NCI-H526 treated with DMSO at 0.1 percent for 48 hours (cell line): ENCODE measurements at places on chromosomes 7 and 10.

DNA sequence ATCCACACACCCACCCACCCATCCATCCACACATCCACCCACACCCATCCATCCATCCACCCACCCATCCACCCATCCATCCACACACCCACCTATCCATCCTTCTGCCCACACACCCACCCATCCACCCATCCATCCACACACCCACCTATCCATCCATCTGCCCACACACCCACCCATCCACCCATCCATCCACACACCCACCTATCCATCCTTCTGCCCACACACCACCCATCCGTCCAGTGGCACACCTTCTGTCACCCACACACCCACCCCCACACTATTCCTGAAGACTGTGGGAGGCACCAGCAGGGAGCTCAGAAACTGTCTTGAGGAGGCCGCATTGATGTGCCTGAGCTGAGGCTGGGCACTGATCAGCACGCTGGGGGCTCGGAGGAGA, 9.1 kb downstream of the TECPR1 start:
- DNase-seq, result no peak

GRCh38 chr10:119896937-119897770, 4.6 kb downstream of the SEC23IP start:
- DNase-seq, result no peak

DNA sequence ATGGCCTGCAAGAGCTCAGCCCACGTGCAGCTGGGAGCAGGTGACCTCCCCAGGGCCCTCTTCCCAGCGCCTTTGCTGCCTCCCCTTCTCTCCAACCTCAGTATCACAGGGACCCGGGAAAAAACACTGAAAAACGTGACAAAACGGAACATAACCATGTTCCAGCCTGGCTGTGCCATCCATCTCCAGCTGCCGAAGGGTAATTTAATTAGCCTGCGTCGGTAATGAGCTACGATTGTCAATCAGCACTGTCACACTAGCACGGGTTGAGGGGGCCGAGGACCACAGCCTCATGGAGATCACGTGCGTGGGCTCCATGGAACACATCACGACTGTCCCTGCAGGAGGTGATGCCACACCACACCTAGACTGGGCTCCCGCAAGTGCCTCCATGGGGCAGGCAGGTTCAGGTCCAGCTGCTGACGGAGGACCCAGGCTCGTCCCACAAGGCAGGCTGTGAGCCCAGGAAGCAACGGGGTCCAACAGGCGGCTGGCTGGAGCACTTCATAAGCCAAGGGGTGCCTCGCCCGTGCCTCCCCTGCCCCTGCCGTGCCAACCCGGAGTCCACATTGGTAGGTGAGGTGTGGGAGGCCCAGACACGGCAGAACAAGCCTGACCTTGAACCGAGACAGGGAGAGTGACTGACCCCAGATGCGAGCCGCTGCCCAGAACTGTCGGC, 199.5 kb downstream of the ELFN1 start:
- no peak for DNase-seq

DNA sequence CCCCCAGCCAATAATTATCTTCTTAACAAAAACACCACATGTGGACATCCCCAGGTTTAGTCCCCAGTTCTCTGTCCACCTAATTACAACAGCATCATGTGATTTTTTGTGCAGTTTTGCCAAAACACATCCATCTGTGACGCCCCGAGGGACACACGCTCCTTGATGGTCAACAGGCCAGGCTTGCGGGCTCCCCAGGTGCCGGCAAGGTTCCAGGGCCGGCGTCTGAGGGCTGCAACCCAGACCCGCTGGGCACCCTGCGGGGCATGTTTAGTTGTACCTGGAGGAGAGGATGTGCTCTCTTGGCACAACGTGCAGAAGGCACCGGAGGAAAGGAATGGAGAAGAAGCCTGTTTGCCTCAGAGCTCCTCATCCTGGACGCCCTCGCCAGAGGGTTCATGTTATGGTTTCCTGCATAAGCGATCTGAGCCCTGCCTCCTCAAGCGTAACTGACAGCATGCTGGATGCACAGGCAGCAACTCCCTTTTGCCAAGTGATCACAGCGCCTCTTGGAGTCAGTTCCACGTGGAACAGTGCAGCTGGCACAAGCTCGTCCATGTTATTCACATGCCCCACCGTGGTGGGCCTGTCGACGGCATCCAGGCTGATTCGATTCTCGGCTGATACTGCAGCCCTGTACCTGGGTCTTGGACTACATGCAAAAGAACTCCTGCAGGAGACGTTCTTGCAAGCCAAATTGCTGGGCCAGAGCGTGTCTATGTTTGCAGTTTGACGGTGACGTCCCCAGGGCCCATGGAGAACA, 41.6 kb downstream of the JAKMIP3 start:
- DNase-seq, result no peak

DNA sequence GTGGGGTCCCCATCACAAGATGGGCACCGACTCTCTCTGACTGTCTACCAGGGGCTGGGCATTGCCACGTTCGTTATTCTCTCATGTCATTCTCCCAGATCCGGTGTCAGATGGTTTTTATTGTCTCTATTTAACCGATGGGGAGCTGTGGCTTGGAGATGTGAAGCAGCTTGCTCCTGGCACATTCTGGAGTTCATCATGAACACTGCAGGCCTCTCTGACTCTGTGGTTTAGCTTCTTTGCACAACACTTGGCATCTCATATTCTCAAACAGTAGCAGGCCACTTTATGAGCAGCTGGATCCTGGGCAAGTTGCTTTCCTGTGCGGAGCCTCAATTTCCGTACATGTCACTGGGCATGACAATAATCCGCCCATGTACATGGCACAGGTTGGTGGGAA, 119.9 kb downstream of the LRRC18 start:
- DNase-seq, result no peak

GRCh38 chr10:118213436-118213835, 128.7 kb downstream of the FAM204A start:
- no peak for DNase-seq

DNA sequence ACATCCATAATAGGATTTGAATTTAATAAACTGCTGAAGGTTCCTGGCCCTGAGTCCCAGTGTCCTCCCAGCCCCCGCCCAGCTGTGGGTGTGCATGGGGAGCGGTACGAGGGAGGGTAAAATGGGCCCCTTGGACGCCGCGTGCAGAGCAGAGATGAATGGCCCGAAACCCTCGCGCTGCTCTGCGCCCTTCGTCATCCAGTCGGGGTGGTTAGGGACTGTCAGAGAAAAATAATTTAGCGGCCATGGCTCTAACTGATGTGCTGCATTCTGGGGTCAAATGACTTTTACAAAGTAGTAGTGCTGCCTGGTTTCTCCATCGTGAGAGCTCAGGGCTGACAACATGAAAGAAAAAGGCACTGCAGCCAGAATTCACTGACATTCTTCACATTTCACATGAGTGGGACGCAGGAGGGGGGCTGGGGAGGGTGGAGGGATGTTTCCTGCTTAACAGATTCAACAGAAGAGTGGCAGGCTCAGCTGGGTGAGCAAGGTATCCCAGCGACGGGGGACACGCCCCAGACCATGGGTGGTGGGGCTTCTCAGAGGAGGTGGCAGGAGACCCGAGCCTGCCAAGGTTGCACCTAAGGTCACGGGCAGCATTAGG, 304.5 kb downstream of the WDR37 start:
- no peak for DNase-seq

DNA sequence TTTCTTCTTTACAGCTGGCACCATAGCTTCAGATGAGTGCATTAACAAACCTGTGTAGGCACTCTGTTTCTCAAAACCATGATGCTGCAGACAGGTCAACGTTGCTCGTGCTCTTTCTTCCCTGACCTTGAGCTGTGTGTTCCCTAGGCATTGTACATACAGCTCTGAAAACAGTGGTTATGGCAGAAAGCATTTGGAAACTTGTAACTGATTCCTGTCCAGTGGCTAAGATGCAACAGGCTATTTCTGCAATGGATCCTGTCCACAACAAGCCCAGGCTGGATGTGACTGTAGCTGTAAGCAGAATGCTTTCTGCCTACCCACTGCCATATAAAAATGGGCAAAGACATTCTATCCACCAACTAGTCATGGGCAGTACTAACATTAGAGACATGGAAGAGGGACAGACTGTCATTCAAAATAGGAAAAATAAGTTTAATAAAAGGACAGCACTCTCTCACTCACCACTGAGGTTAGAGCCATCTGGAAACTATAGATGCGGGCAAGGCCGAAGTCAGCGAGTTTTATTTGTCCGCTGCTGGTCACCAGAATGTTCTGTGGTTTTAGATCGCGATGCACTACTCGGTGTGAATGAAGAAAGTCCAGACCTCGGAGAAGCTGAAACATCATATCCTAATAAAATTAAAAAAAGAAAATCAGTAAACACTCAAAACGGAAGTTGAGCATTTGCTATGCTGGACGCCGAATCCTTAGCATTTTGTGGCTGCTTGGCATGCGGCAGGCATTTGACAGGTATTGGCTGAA, 111.0 kb downstream of the CDK6 start:
- no peak for DNase-seq

- no peak for DNase-seq
These were observed 28.5 kb upstream of the TOMM7 start for GRCh38 chr7:22851145-22851544.

GRCh38 chr10:22643775-22644174, 70.6 kb downstream of the PIP4K2A start:
- DNase-seq, result no peak

- DNase-seq, result no peak
These were observed 361.8 kb downstream of the MAGI2 start for GRCh38 chr7:79091661-79092060.

DNA sequence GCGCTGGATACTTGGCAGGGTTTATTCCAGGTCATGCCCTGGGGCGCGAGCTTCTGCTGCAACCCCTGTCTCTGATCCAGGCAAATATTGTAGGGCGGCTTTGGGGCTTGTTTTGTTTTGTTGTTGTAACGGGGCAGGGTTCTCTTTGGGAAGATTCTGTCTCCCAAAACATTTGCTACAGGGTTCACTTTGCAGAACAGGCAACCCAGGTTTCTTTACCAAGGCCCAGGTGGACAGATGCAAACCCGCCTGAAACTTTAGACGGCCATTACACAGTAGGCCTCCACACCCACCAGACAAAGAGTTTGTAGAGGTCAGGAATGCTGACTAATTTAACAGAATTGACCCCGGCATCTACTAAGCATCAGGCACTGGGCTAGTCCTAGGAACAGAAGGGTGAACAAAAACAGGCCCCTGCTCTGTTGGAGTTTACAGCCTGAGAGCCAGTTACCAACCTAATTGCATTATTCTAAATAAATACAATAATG, 567 bp upstream of the CDCA7L start:
- DNase-seq, result peak; percentile 78

DNA sequence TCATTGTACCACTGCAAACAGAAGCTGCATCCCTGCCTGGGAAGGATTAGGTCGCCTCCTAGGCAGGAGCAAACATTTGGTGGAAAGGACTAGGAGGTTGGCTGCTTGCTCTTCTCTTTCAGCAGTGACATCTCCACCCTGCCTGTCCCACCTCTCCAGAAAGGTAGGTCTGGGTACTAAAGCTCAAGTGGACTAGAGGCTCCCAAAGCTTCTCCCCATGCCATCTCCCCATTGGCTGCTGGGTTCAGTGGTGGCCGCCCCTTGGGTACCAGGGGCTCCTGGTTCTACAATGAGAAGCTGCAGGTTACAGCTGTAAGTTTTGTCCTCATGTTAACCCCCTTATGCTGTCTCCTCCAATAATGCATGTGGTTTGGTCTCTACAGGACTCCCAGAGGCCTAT, 180.7 kb upstream of the MKI67 start:
- DNase-seq, result no peak

GRCh38 chr10:49325131-49325915, 26.4 kb downstream of the C10orf71 start:
- no peak for DNase-seq

DNA sequence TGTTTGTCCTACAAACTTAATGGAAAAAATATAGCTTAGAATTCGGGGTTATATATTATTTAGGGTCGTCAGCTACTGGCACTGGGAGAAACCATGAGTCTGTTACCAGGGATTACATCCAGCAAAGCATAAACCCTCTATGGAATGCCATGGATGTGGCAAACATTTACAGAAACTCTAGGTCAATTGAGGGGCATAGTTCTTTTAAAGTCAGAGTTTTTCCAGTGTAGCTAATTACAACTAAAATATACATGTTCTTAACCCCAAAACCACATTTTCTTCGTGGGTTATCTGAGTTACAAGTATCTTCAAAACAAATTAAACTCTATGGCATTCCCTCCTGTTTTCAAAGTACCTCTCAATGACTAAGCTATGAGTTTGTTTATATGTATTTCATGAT, 99.3 kb upstream of the THSD7A start:
- no peak for DNase-seq

GRCh38 chr10:129184196-129184595, 282.8 kb upstream of the MGMT start:
- no peak for DNase-seq

DNA sequence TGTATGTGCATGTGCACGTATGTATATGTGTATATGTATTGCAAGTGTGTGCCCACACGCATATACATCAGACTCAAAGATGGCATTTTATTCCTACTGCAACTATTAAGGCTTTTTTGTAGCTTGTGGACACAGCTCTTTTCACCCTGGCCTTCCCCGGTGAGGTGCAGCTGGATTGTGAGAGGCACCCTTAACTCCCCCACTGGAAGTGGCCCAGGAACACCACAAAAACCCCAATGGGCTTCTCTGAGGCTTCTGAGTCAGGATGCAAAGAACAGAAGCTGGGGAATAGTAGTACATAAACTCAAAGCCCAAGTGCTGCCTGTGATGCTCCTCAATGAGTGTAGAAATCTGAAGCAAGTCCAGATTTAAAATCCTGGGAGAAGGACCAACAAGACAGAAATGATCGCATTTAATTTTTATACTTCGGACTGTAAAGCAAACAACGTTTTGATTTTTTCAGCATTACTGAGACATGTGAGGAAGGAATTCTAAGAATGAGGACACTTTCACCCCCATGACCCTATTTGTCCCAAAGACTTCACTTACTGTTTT, 369.2 kb upstream of the MGMT start:
- no peak for DNase-seq

- DNase-seq, result no peak
These were observed 218.1 kb downstream of the CELF2 start for GRCh38 chr10:11235771-11236170.

GRCh38 chr7:134686786-134687185, 40.1 kb downstream of the BPGM start:
- peak; percentile 25 for DNase-seq

DNA sequence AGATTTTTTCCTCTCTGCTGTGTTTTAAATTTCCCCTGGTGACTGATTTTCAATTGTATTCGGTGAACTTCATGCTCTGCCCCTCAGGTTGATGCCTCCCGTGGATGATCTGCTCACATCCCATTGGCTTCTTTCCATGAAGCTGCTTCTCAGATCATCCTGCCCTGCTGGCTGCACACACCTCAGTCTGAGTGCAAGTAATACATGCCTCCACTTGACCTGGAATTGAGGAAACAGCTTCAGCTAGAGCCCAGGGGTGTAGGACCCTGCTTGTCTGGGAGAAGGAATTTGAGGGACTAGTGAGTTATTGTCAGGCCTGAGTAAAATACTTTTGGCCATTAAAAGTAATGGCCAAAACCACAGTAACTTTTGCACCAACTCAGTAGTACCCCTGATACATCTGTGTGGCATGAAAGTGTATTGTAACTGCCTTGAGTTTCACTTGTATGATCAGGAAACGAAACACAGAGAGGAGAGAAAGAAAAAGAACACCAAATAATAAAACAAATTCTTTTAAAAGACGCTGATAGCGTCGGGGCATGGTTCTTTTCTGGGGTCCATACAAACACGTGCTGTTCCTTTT, 49.4 kb downstream of the SPAM1 start:
- DNase-seq, result no peak

GRCh38 chr10:17850501-17850900, 41.4 kb downstream of the MRC1 start:
- DNase-seq, result no peak
